Activated CD8-positive, alpha-beta T cell treated with anti-CD3 and anti-CD28 coated beads for 36 hours (primary cell): ENCODE measurements at places on chromosomes 2 and 18.

- no peaks in the 10 kb centered on the region for H3K4me1 ChIP-seq
- no peak overlapping the region for H3K4me3 ChIP-seq
- DNase-seq = no peak
- H3K36me3 ChIP-seq = no peaks in the 10 kb centered on the region
- H3K27ac ChIP-seq = no peak overlapping the region
Measured at GRCh38 chr2:64352292-64352691, 101.7 kb upstream of the LGALSL start.

DNA sequence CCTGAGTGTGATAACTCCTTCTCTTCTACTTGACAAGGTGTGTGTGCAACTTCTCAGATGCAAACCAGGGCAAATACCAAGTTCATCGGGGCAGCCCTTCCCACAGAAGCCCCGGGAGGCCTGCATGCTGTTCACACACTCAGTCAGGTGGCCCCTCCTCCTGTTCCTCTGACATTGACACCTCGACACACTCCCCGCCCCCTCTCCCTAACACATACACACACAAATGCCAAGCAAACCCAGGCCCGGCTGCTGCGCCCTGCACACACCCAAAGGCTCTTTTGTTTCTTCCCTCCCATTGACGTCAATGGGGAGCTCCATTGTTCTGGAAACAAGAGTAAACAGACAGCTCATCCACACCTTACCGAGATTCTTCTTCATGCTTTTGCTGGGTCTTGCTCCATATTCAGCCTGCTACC, 1.7 kb upstream of the PER2 start:
- DNase-seq = peak; percentile 75
- no peaks in the 10 kb centered on the region for H3K36me3 ChIP-seq
- H3K27me3 ChIP-seq = no peaks in the 10 kb centered on the region
- peak overlapping the region; percentile 83 for H3K4me3 ChIP-seq

GRCh38 chr2:44547718-44548117, 186.0 kb downstream of the CAMKMT start:
- H3K27me3 ChIP-seq = no peaks in the 10 kb centered on the region
- peaks cover 3% of the 10 kb centered on the region for H3K4me1 ChIP-seq
- no peak for DNase-seq
- H3K36me3 ChIP-seq = peaks cover 7% of the 10 kb centered on the region

- no peaks in the 10 kb centered on the region for H3K36me3 ChIP-seq
- DNase-seq = no peak
- H3K27ac ChIP-seq = no peak overlapping the region
- H3K27me3 ChIP-seq = peaks cover 5% of the 10 kb centered on the region
- H3K4me1 ChIP-seq = no peaks in the 10 kb centered on the region
- H3K4me3 ChIP-seq = no peak overlapping the region
Measured at GRCh38 chr2:60657673-60658072, 98.4 kb upstream of the PAPOLG start.

GRCh38 chr18:35376393-35376741, 770 bp downstream of the ZNF396 start:
- DNase-seq = peak; percentile 31
- H3K4me3 ChIP-seq = peak overlapping the region; percentile 74
- H3K36me3 ChIP-seq = no peaks in the 10 kb centered on the region
- no peaks in the 10 kb centered on the region for H3K27me3 ChIP-seq

GRCh38 chr2:237688081-237688480, 60.7 kb downstream of the LRRFIP1 start:
- peak overlapping the region; percentile 87 for H3K27ac ChIP-seq
- H3K4me3 ChIP-seq = peak overlapping the region; percentile 13
- H3K4me1 ChIP-seq = peaks cover 41% of the 10 kb centered on the region

GRCh38 chr2:175726223-175726622, 275.8 kb downstream of the LNPK start:
- H3K27me3 ChIP-seq = peaks cover 1% of the 10 kb centered on the region
- no peaks in the 10 kb centered on the region for H3K4me1 ChIP-seq
- no peak for DNase-seq

GRCh38 chr18:46320928-46321711, 216.9 kb downstream of the HAUS1 start:
- H3K36me3 ChIP-seq = no peaks in the 10 kb centered on the region
- H3K27me3 ChIP-seq = no peaks in the 10 kb centered on the region
- no peak for DNase-seq
- H3K4me3 ChIP-seq = no peak overlapping the region
- no peaks in the 10 kb centered on the region for H3K4me1 ChIP-seq

- no peaks in the 10 kb centered on the region for H3K36me3 ChIP-seq
- H3K27me3 ChIP-seq = no peaks in the 10 kb centered on the region
- H3K27ac ChIP-seq = no peak overlapping the region
- peaks cover 4% of the 10 kb centered on the region for H3K4me1 ChIP-seq
- DNase-seq = no peak
Measured at GRCh38 chr2:62472312-62472711, 33.7 kb downstream of the TMEM17 start.

GRCh38 chr18:45353530-45353929, 261.7 kb upstream of the SLC14A2 start:
- no peaks in the 10 kb centered on the region for H3K4me1 ChIP-seq
- DNase-seq = no peak
- no peak overlapping the region for H3K4me3 ChIP-seq
- H3K27me3 ChIP-seq = peaks cover 10% of the 10 kb centered on the region
